ENCODE measurements at places on chromosomes 3 and 15. TPM values are rescaled to one million over a fixed set of nuclear protein-coding genes. Genes with fewer than 3 reads are reported as not detected.

TICRR gene
- total RNA-seq = 2.9 TPM

CAMK2N2 gene
- 0.19 TPM for total RNA-seq

PIERCE2 gene
- 11.4 TPM for total RNA-seq

VIPR1 gene
- 74.2 TPM for total RNA-seq

SHC4 gene
- 0.50 TPM for total RNA-seq

P2RY1 gene
- 9.7 TPM for total RNA-seq

SLCO2A1 gene
- total RNA-seq = 26.3 TPM

SEMA3B gene
- 57.0 TPM for total RNA-seq

CCDC191 gene
- total RNA-seq = 3.1 TPM

SCN11A gene
- 0.05 TPM for total RNA-seq

ALDH1A3 gene
- total RNA-seq = 3.8 TPM

PLSCR1 gene
- 180 TPM for total RNA-seq

NANOGP8 gene
- not detected for total RNA-seq

ZNF662 gene
- total RNA-seq = 5.5 TPM

C3orf49 gene
- total RNA-seq = not detected

CLDN18 gene
- 0.11 TPM for total RNA-seq

TLR9 gene
- 0.25 TPM for total RNA-seq

AQP9 gene
- total RNA-seq = not detected

FGD5 gene
- 4.4 TPM for total RNA-seq

DNAH12 gene
- 0.05 TPM for total RNA-seq

FOXB1 gene
- not detected for total RNA-seq

HESX1 gene
- total RNA-seq = 0.48 TPM

SH3GL3 gene
- not detected for total RNA-seq

ALDH1A2 gene
- total RNA-seq = 2.5 TPM

RTP1 gene
- total RNA-seq = not detected

AMIGO3 gene
- 0.16 TPM for total RNA-seq

IL12A gene
- total RNA-seq = 0.25 TPM

CDAN1 gene
- 11.0 TPM for total RNA-seq

CELSR3 gene
- total RNA-seq = 2.0 TPM

HDDC3 gene
- total RNA-seq = 13.5 TPM
